COR-L47 (cell line): ENCODE measurements at places on chromosomes 5 and 9.

- no peak for DNase-seq
Measured at GRCh38 chr9:68732405-68733020, 27.5 kb downstream of the PIP5K1B start.

- peak; percentile 79 for DNase-seq
Measured at GRCh38 chr9:22307013-22307711, 139.5 kb upstream of the DMRTA1 start.

DNA sequence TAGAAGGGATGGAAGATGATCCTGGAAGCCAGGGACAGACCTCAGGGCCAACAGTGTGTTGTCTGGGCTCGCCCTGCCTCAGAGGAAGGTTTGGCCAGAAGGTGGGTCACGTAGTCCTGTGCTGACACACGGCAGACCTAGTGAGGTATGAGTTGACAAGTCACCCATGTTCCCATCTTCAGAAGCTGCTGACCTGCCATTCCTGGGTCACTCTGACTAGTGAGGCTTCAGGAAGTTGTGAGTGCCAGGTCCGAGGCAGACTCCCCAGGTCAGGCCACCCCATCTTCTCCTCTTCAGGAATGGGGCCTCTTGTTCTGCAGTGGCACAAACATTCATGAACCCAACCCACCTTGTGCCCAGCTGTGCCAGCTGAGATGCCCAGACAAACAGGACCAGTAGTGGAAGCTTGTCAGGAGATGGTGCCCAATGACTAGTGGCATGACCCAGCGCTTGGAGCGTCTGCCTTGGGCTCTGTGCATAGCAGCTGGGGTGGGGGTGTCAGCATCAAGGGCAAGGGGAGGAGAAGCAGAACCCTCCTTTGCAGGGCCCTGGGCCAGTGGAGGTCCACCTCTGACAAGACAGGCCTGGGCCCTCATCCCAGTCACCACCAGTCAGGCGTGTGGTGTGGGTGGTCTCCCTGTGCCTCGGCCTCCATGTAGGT, 16.8 kb upstream of the ANGPTL2 start:
- DNase-seq: no peak

DNA sequence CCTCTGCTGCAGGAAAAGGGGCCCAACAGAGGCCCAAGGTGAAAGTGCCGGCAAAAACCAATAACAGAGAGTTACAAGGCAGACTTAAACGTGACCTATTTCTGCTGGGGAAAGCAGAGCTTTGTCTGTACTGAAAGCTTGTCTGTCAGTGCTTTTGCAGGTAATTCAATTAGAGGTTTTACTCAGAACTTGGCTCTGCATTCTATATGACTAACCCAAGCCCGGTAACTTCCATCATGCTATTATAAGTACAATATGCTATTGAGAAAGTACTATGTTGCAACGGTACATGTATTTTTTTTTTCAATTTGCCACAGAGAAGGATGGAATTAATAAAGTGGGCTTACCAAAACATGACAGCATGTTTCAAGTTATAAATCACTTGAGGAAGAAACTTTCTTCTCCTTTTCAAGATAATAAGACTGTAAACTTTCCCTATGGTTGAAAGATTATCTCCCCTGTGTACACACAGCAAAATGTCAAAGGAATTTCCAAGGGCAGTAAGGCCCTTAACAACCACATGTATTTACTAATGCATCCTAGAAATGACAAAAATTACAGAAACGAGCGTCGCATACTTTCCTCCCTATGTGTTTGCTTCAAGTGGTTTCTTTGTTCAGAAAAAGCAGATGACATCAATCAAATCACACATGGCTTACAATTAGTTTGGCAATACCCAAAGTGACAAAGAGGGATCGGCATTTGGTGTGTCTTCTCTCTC, 282.4 kb downstream of the EFNA5 start:
- no peak for DNase-seq

GRCh38 chr9:13487936-13488335, 208.4 kb upstream of the MPDZ start:
- DNase-seq: no peak

- DNase-seq: no peak
Measured at GRCh38 chr5:143473481-143473880, 70.0 kb upstream of the NR3C1 start.

DNA sequence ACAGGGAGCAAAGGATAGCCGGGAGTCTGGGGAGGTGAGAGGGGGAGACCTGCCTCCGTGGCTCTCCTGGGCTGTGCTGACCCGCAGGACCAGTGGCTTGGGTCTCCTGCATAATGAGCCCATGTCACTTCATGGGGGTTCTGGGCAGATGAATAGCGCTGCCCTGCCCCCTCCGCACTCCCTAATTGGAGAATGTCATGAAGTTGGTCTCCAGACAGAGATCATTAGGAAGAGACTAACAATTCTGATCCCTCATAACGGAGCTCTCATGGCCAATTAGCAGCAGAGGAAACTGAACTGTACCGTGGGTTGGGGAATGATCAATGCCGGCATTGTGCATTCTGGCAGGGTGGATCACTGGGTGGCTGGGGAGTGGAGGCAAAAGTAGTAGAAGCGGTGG, 186.1 kb downstream of the FSTL4 start:
- no peak for DNase-seq

DNA sequence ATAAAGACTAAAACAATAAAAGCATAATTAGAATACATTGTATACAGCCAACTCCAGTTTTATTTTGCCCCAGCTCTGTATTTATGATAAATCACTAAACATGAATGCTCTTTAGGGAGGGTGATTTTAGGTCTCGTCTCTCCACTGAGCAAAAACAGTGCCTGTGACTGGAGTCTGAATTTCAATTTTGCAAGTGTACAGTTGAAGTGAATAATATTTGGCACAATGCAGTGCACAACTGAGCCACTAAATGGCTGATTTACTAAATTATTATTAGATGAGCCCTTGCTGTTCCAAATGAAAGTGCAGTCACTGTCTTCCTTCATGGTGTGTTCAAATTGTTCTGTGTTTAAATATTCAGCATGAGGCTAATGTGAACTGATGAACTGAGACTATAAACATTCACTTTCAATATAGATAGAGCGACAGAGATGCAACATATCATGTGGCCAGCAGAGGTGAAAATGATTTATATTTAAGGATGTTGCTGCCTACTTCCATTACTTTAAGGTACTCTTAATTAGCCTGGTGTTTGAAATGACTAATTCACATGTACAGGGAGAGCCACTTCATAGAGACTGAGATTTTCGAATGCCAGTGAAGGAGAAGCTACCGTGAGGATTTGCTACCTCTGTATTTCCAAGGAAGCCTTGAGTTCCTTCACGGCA, 375.1 kb downstream of the EBF1 start:
- no peak for DNase-seq
